ENCODE measurements at places on chromosomes 13 and 19. TPM values are rescaled to one million over a fixed set of nuclear protein-coding genes. Genes with fewer than 3 reads are reported as not detected.

- no peak for DNase-seq
These were observed 135.5 kb upstream of the EDNRB start for GRCh38 chr13:78054157-78054556.

ZIM2 gene
- total RNA-seq: 0.74 TPM

GRCh38 chr13:79530270-79530669 is 49.3 kb downstream of the NDFIP2 start:
- DNase-seq: no peak

GRCh38 chr13:33799950-33800592 is 17.9 kb upstream of the RFC3 start:
- no peak for DNase-seq

DNA sequence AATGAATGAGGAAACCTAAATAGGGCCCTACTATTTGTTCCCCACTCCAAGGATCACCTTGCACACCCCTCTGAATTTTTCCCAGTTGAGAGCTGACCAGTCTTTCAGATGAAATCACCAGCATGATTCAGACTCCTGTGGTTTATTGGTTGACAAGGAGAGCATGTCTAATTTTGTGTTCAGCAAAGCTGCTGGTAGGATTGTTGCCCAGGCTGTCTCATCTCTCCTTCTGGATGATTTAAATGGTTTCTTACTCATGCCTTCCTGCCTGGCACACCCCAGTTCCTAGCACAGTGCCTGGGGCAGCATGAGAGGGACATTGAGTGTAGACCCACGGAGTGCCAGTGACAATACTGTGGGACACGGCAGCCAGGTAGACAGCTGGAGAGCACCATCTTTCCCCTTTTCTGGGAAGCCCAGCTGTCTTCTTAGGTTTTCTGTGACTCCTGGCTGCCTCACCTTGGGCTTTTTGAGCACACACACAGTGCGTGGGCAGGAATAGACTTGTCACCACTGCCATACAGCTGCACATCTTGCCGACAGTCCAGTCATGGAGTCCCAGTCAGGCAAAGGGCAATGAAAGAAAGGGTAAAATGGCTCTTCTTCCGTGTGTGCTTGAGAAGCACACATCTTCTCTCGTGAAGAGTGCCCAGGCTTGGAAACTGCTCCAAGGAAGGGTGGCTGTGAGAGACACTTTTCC is 12.3 kb downstream of the FGF9 start:
- DNase-seq: no peak

DNA sequence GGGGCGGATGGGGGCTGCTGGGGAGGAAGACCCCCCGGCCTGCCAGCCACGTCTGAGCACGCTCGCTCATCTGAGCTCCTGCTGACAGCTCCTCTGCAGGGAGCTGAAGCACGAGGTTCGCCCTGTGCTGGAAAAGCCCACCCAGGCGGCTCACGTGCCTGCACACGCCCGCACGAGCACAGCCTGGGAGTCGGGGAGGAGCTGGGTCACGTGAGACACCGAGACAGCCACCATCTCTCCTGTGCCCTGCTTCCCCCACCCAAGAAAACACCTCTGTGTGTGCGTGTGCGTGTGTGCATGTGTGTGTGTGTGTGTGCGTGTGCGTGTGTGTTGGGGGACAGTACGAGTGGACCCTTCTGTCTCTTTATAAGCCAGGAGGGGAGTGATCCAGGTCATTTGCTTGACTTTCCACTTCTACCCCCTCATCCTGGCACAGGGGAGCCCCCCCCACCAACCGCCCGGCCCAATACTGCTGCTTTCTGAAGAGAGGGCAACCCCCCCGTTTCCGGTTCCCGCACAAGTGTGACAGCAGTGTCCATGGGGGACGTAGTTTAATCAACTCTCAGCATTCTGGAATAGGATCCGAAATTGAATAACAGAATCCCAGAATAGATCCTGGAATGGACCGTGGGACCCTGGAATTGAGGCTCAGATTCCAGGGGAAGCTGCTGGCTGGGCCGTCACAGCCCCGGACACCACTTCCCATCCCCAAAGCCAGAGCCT is 42.5 kb downstream of the CELF5 start:
- no peak for DNase-seq

- no peak for DNase-seq
These were observed 176.2 kb downstream of the RFC3 start for GRCh38 chr13:33994198-33994597.

GRCh38 chr13:49210669-49211068 is 9.5 kb upstream of the MLNR start:
- DNase-seq: no peak

DNA sequence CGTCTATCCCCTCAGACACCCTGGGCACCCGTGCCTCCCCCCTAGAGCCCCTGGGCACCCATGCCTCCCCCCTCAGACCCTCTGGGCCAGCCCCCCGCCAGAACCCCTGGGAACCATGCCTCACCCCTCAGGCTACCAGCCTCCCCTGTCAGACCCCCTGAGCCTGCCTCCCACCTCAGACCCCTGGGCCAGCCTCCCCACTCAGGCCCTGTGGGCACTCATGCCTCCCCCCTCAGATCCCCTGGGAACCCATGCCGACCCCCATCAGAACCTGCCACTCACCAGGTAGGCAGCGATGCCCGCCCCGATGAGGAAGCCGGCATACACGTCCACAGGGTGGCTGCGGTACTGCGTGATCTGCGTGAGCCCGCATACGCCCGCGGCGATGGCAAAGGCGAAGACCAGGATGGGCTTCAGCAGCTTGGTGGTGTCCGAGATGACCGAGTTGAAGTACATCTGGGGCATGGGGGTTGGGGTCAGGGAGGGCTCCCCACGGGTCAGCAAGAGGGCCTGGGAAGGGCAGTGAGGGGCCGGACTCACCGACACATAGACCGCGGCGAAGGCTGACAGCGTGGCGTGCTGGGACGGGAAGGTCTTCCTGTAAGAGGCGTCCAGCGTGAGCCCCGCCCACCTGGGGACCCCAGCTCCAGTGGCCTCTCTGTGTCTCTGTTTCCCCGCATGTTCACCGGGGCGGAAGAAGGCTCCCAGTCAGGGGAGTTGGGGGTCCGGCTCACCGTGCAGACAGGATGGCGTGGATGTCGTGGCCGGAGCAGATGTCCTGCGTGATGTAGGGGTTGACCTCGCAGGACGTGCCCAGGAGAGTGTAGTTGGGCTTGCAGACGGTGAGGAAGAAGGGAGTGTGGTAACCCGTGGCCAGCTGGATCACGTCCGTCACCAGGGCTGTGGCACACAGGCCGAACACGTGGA is 7.3 kb downstream of the PLPPR3 start:
- no peak for DNase-seq

DNA sequence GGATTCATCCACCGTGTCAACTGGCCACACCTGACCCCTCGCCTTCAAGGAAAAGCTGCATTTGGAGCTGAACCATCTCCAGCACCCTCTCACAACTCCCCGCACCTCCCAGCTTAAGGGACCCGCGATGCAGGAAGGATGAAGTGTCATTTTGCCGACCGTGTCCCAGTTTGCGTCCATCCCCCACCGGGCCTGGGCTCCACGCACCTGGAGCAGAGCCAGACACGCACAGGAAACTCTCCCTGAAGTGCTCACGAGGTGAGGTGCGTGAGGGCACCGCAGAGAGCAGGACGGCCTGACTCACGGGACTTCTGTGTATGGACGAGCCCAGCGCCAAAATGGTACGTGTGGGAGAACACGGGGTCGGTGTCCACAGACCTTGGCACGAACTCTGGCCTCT is 7.2 kb downstream of the SHC2 start:
- DNase-seq: no peak

- DNase-seq: no peak
These were observed 2.0 kb downstream of the ZBTB7A start for GRCh38 chr19:4064496-4065260.

DNA sequence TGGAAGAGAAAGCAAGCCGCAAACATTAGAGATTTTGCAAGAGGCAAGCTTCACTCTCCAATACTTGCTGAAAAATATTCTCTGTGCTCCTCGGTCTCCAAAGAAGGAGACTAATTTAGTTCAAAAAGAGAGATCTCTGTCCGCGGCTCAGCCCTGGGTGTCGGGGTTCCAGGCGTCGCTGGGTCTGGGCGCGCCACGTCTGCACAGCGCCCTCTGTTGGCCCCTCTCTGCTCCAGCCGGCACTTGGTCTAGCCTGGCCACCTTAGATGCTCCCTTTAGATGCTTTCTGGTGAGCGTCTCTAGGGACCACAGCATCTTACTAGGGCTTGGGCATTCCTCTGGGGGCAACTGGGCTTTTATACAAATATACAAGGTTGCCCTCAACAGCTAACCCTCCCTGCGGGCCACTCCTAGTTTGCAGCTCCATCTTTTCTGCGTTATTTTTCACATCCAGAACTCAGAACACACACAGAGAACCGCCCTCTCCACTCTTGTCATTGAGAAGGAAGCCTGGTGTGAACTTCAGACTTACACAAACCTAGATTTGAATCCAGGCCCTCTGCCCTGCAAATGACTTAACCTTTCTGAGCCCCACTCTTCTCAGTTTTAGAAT is 78.3 kb downstream of the CYSLTR2 start:
- DNase-seq: no peak

PLVAP gene
- 74.9 TPM for total RNA-seq

DNA sequence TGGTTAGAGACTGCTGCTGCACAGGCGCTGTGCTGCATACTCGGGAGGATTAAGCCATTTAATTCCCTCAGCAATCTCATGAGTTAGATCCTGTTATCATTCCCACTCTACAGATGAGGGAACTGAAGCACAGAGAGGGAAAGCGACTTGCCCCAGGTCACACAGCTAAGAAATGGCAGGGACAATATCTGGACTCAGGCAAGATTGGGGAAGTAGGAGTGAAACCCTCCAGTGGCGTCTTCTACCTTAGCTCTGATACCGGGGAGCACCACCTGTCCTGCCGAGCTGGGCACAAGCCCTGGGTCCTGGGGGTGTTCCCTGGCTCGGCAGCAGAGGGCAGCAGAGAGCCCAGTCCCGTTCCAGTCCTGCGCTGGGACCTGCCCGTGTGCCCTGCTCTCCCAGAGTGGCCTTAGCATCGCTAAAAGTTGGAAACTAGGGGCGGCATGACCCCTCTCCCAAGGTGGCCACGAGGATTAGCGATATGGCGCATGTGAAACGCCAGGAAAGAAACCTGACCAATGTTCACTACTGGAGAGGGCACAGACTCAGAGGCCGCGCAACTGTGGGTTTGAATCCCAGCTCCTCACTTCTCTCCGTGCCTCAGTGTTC is 20.5 kb downstream of the CYTH2 start:
- DNase-seq: no peak

- no peak for DNase-seq
These were observed 127.2 kb downstream of the CRYL1 start for GRCh38 chr13:20398459-20398858.

DPF1 gene
- total RNA-seq: not detected

- no peak for DNase-seq
These were observed 101.7 kb downstream of the SLC7A1 start for GRCh38 chr13:29493796-29494195.

- no peak for DNase-seq
These were observed 21.3 kb upstream of the OR1M1 start for GRCh38 chr19:9065457-9066014.

DNA sequence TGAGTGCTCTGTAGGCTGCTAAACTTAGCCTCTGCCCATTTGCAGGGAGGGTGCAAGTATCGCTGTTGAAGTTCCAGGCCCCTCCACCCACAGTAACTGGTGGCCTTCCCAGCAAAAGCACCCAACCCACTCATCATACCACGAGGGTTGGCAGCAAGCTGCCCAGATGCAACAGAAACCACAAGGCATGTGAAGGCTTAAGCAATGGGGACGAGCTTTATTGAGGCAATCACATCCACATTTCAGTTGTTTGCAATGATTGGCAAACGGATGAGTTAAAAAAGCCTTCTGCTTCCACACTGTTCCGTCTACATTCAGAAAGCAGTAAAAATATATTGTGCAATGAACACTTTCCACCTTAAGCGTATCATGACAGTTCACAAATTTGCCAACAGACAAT is 10.3 kb downstream of the GJB6 start:
- DNase-seq: no peak

DNA sequence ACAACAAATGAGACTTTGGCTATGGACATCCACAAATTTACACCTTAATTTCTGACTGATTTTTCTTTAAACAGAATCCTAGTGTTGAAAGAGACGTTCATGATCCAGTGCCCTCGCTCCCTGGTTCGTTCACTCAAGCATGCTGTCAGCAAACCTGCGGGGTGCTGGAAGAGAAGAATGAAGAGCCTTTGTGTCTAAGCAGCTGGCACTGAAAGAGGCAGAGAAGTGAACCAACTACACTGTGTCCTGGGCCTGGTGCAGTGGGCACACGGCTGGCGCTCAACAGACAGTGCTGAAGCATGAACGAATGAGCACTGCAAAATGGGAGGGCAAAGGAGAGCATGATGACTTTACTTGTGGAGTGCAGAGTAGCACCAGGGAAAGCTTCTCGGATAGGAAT is 46.8 kb downstream of the MIPEP start:
- DNase-seq: no peak

SLC25A42 gene
- 6.6 TPM for total RNA-seq

DNA sequence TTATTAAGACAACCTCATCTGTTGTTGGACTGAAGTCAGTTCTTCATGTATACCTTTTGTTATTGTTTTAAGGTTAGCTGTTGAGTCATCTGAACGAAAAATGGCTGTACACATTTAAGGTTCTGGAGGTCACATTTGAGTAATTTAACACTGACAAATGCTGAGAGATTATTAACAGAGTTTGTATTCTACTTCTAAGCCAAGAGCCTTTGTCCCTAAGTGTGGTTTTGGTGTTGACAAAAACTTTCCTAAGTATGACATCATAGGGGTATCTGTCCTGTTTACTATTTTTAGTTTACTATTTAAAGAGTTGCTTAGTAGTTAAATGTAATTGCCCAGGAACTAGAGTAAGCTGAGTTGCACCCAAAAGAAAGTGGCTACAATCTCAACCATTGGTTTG is 71.9 kb downstream of the CDK8 start:
- no peak for DNase-seq

Data from vagina (tissue), 2 donors.